GM12864 (cell line): ENCODE measurements at places on chromosomes 12 and 14.

- no peak for DNase-seq
These were observed 12.3 kb upstream of the DCD start for GRCh38 chr12:54660320-54660962.

- DNase-seq, result no peak
These were observed 40.0 kb downstream of the FGD6 start for GRCh38 chr12:95177201-95177768.

GRCh38 chr12:115763376-115763775 is 514.1 kb downstream of the MED13L start:
- DNase-seq, result no peak

GRCh38 chr14:88824314-88825077 is at the start of gene TTC8:
Gene TTC8, plus strand, starts transcription at chr14:88824651. Its CDS starts 57 bp downstream, at chr14:88824708.
- peak; percentile 59 for DNase-seq

GRCh38 chr12:50589650-50590435 is 85.1 kb downstream of the DIP2B start:
- DNase-seq, result no peak

- DNase-seq, result no peak
These were observed 155.5 kb downstream of the PCNX1 start for GRCh38 chr14:71062581-71063303.

GRCh38 chr12:130742716-130743115 is 26.6 kb upstream of the RIMBP2 start:
- DNase-seq, result no peak

DNA sequence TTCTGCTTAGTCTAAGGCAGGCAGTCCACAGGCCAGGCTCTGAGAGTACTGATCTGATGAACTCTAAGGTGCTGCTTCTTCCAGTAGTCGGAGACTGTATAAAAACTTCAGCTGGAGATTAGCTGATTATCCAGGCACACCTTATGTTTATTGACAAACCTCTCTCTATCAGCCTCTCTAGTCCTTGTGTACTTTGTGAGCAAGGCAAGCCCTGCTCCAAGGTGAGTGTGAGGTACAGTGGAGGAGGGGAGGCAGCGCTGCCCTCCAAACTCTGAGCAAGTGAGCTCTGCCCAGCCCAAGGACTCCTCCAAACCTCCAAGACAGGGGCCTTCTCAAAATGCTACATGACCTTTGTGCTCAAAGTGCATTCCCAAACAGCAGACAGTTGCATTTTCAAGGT is 95.9 kb upstream of the CDKN3 start:
- no peak for DNase-seq

GRCh38 chr12:104022786-104023185 is 27.2 kb downstream of the GLT8D2 start:
- no peak for DNase-seq

- no peak for DNase-seq
These were observed 26.5 kb upstream of the STRAP start for GRCh38 chr12:15855646-15856045.

- no peak for DNase-seq
These were observed 2.5 kb downstream of the CDCA4 start for GRCh38 chr14:105018414-105018813.

- no peak for DNase-seq
These were observed 68.1 kb downstream of the CRADD start for GRCh38 chr12:93745286-93745685.

DNA sequence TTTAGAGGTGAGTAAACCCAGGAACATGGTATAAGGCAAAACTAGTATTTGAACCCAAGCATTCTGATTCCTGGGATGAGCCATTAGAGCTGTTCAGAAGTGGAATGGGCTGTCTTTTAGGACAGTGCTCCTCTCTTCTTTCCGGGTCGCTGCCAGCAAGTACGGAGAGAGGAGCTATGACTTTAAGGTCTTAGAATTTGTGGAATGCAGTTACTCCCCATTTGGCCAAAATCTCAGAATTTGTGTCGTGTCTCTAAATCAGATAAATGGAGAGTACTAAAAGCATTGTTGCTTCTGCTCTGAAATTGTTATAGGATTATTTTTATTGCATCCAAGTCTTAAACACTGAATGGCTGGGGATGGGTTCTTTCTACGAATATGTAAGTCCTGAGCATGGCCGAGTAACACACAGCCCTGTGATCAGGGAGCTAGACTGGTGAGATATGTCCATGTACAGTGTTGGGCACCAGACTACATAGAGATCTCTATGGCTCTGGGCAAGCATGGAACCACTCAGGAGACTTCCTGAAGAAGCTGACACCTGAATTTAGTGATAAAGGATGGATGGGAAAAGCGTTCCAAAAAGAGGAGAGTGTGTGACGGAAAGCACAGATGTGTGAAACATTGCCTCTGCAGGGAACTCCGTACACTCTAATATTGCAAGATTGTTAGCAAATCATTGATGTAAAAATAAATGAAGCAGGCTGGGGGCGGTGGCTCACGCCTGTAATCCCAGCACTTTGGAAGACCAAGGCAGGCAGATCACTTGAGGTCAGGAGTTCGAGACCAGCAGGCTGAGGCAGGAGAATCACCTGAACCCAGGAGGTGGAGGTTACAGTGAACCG is 184.7 kb downstream of the SRGAP1 start:
- no peak for DNase-seq

- DNase-seq, result no peak
These were observed 216 bp downstream of the IKBIP start for GRCh38 chr12:98644433-98644711.

DNA sequence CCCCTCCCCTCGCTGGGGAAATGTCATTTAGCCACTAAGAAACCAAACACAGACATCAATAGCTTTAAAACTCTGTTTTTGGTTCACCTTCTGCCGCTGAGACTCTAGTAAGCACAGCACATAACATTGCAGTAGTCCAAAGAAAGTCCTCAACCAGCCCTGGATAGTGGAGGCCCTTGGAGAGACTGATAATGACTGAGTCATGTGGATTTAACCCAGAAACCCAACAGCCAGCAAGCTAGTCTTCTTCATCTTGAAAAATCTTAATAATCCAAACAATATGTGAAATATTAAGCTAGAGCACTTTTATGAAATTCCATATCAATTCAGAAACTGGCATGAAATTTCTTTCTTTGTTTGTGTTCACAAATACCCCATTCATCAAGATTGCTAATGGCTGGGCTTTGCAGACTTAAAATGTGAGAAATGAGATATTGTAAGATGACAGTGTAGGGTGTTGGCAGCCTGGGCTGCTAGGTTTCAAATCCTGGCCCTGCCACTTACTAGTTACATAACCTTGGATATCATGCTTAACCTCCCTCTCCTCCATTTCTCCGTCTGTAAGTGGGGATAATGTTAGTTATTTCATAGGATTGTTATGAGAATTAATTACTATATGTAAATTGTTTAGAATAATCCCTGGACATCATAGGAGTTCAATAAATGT is 40.1 kb downstream of the RERG start:
- no peak for DNase-seq

DNA sequence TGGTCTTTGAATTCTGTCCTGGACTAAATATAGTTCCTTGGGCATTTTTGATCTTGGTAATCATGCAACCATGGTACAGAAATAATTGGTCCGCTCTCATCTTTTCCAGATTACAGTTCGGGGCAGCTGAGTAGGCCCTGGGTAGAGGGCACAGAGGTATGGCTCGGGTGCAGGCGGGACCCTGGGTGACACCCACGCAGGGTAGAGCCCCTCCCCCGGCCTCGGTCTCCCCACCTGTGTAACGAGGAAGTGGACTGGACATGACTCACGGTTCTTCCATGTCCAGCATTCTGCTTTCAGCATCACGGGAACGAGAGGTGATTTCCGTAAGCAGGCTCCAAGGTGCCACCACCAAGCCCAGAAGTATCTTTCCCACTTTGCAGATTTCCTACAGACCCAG is 91.0 kb upstream of the DIO3 start:
- no peak for DNase-seq

DNA sequence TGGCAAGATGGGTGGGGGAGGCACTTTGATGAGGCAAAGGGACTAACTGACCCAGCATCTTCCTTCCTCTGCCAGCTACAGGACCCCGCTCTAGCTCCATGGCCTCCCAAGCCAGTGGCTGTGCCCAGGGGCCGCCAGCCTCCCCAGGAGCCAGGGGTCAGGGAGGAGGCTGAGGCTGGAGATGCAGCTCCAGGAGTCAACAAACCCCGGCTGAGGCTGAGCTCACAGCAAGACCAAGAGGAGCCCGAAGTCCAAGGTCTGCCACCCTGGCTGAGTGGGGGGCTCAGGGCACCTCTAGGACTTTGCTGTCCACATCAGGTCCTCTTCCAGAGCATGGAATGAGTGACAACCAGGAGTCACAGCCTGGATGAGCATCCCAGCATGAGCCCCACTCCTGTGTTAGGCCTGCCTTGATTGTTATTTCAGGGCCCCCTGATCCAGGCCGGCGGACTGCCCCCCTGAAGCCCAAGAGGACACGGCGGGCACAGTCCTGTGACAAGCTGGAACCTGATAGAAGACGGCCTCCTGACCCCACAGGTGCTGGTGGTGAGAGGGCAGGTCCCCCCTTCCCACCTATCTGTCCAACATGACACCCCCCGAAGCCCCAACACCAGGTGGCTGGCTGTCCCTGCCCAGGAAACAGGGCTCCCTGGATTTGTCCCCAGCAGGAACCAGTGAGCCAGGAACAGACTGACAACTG is 2.5 kb upstream of the CPNE6 start:
- no peak for DNase-seq

DNA sequence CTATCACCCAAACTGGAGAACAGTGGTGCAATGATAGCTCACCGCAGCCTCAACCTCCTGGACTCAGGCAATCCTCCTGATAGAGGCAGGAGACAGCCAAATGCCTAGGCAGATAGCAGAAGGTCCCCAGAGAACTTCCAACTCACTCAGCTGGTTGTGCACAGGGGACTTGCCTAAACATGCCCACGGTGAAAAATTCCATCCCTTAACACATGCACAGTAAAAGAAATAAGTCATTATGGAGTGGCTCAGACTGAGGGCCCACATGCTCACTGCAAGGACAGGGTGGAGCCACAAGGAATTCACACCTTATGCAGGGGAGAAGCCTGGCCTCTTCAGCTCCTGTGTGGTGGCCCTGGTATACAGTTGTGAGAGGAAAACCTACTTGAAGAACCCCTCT is 525.8 kb upstream of the ATP2B1 start:
- DNase-seq, result no peak

DNA sequence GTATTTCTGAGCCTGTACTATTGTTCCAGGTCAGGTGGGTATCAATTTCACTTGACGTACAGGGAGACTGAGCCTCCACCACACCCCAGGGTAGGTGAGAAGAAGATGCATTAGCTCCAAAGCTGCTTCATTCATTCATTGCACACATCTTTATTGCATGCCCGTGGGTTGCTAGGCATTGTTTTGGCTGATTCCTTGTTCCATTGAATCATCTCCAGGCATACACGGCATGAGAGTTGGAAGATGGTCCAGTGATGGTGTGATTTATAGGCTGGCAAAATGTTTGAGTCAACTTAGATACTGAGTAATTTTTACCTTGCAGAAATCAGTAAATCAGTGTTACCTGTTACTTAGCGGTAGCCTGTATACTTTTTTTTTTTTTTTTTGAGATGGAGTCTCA is 21.2 kb downstream of the KLC1 start:
- DNase-seq, result no peak

GRCh38 chr14:52154992-52155650 is 86.3 kb upstream of the NID2 start:
- DNase-seq, result no peak

DNA sequence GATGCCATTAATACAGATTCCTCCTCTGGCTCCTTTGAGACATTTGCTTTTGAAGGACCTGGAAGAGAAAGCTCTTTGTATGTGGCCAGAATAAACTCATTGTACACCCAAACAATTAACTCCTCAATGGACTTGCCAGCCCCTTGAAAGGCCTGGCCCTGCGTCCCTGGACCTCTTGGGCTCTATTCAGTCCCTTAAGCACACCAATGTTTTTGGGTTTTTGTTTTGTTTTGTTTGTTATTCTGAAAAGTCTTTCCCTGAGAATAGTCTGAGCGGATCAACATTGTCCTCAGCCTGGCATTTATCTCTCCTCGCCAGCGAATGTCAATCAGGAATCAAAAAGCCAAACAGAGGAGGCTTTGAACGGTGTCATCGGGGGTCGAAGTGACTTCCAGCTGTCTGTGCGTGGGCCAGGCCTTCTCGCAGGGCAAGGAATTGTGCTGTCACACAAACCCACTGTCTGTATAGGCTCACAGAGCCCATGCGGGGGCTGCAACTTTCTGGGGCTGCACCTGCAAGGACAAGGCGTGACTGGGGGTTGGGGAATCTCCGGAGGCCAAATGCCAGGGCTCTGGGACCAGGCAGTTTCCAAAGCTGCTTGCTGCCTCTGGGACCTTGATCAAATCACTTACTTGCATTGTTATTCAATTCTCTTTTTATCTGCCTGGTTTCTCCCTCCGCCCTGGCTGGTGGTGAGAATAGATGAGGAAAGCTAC is 108.3 kb downstream of the SMOC1 start:
- no peak for DNase-seq

GRCh38 chr12:122189626-122190475 is 6.9 kb downstream of the LRRC43 start:
- DNase-seq, result no peak

- DNase-seq, result peak; percentile 61
These were observed 6.9 kb downstream of the FBXO34 start for GRCh38 chr14:55277972-55278740.

DNA sequence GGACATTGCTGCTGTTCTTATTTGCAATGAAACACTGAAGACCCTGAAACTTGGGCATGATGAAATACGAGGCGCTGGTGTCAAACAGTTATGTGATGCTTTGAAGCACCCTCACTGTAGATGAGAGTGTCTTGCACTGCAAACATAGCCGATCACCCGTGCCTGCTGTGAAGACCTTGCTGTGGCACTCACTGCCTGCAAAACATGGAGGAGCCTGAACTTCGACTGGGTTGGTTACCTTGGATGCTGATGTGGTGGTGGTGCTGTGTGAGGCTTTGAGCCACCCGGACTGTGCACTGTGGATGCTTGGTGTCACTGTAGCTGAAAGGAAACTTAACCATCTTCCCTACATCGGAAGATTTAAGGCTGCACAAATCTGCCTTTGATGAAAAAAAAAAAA is 162.9 kb downstream of the GLT1D1 start:
- DNase-seq, result no peak

GRCh38 chr12:101430456-101430855 is 22.9 kb upstream of the ARL1 start:
- no peak for DNase-seq

DNA sequence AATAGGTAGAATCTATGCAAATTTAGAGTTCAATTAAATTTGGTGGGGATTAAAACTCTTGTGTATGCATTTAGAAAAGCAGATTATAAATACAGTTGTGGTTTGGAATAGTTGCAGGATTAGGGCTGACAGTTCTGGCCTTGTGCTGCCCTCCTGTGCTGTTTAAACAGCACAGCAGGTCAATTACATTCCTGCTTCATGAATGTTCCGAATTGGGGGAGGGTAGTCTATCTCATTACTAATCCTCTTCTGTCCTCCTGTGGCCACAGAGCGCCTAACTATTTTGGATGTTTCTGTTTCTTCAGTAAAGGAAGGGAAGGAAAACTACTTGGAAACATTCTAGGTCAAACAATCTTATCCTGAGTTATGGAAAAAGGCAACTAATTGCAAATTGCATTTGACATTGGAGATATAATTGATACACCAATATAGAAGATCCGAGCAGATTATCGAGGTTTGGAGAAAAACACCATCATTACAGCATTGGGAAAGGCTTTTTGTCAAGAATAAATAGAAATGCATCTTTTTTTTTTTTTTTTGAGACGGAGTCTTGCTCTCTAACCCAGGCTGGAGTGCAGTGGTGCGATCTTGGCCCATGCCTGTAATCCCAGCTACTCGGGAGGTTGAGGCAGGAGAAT is 8.7 kb upstream of the GPR19 start:
- no peak for DNase-seq
